ENCODE measurements at places on chromosomes 3 and 15.
A peak's percentile ranks its signal among the peaks of the same experiment; 100 is the strongest.

DNA sequence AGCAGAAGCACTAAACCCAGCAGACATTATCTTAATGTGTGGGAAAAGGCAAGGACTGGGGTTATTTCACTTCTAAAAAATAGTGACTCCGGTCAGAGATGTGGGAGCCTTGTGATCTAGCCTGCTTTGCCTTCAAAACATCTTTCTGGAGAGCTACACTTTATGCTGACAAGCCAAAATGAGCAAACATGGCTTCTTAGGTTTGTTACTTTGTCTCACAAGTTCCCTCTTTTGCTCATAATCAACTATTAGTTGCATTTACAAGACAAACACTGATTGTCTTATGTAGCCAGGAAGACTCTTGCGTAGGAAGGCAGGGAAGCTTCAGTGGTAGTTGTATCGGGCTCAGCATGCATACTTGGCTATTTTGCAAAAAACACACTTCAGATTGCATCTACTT lies 129.2 kb downstream of the NUP210 start:
- DNase-seq, result no peak

DNA sequence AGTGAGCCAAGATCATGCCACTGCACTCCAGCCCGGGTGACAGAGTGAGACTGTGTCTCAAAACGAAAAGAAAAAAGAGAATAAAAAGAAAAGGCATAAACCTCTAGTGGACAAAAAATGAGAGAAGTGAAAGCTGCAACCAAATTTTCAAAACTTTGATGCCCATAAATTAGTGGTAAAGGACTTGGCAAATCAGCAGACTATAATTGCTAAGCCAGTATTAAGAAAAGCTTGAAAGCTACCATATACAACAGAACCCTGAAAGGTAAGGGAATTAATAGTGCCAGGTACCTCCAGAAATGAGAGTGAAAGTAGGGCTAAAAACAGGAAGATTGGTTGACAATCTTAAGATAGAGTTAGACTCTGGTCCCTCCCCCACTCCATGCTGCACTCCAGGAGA lies 32.9 kb upstream of the SLC22A13 start:
- no peak for DNase-seq

GRCh38 chr3:160183345-160184076 lies 41.7 kb upstream of the C3orf80 start:
- DNase-seq, result no peak

GRCh38 chr3:134605556-134605955 lies 45.3 kb downstream of the KY start:
- no peak for DNase-seq

- DNase-seq, result no peak
These were observed 12.2 kb upstream of the SACM1L start for GRCh38 chr3:45677033-45677446.

- peak; percentile 16 for DNase-seq
These were observed 37.4 kb downstream of the WWTR1 start for GRCh38 chr3:149620291-149621020.

GRCh38 chr3:94259291-94259690 lies 196.4 kb downstream of the NSUN3 start:
- DNase-seq, result no peak

GRCh38 chr15:43105077-43105736 lies 631 bp downstream of the UBR1 start:
- peak; percentile 18 for DNase-seq

DNA sequence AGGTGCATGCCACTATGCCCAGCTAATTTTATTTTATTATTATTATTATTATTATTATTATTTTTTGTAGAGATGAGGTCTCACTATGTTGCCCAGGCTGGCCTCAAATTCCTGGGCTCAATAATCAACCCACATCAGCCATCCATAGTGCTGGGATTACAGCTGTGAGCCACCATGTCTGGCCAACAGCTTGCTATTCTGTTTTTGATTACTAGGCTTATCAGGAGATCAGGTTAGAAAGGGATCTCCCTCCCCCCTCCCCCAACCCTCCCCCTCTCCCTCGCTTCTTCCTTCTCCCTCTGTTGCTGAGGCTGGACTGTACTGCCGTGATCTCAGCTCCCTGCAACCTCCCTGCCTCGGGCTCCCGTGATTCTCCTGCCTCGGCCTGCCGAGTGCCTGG lies 8.6 kb downstream of the CLN6 start:
- no peak for DNase-seq

DNA sequence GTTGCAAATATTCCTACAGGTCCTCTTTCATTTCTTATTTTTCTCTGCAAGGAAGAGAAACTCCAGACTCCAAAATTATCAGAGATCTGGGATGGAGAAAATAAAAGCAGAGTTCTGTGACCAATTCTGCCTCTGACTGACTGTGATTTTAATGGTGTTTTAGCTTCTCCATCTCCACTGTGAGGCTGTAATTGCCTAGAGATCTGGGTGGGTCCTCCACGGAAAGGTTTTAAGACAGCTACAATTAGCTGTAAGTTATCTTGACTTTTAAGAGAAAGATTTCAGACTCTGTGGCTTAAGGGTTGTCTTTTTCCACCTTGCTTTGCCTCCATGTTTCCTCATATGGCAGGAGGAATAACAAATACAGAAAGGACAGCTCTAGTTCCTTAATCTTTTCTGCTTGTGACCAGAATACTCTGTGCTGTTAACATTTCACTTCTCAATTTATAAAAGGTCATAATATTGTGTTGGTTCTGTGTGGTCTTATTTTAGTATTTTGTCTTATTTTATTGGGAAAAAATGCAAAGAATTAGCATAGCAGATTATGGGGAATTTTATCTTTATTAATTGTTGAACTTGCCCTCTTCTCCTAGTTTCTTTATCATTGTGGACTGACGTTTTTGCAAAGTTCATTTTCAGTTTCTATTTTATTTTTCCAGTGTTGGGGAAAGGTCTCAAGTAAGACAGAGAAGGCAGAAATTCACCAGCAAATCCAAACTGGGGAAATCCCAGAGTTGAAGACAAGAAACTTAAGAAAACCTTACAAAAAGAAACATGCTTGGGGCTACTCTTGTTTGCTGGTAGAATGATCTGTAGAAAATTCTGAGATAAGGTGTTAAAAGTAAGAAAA lies 157.9 kb downstream of the RAP2B start:
- DNase-seq, result no peak

DNA sequence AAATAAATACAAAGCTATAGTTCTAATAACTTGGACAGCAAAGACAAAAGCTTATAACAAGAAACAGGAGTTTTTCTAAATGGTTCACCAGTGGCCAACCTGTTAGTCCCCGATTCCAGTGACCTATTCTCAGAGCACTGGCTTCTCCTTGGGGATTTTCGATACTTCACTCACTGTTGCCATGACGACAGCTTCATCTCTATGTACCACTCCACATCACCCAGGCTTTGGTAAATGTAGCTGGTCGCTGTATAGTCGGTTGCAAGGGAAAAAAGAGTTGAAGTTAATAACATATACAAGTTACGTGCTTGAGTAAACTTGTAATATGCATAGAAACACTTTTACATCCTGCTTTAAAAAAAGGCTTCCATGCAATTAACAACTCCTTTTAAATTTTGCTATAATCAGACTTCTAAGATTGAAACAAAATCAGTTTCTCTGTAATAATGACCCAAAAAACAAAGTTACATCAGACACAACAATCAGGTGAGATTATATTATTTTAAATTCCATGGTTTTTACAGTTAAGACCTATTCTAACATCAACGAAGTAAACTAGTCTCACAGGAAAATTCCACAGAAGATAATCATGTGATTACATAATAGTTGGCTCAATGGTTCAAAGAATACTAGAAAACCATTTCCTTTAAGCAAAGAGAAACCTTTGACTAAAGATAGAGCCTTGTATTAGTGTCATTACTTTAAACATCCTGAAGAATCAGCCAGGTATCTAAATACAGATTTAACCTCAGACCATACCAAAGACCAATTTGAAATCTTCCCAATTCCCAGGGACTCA lies 2.9 kb downstream of the CCNL1 start:
- no peak for DNase-seq

GRCh38 chr3:57981483-57982087 lies 26.6 kb upstream of the FLNB start:
- DNase-seq, result no peak

- DNase-seq, result no peak
These were observed 13.5 kb upstream of the ZFYVE19 start for GRCh38 chr15:40793216-40793989.

DNA sequence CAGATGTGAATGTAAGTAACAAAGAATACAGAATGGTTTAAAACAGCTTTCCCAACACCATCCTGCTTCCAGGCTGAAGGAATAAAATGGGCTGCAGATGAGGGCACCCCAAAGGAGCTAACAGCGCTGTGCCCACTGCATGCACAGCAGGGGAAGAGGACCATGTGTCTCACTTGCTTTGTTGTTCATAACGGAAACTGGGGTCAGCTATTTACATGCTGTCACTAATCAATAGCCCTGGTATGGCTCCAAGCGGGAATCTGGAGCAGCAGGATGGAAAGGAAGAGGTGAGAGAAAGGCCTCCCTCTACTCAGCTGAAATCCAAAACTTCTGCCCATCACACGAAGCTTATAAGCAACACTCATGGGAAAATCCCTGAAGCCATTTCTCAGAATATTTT lies 67.4 kb downstream of the TBC1D2B start:
- DNase-seq, result no peak

GRCh38 chr15:99180086-99180963 lies 69.1 kb downstream of the TTC23 start:
- DNase-seq, result no peak

GRCh38 chr3:97932387-97932801 lies 39.8 kb downstream of the RIOX2 start:
- DNase-seq, result no peak

DNA sequence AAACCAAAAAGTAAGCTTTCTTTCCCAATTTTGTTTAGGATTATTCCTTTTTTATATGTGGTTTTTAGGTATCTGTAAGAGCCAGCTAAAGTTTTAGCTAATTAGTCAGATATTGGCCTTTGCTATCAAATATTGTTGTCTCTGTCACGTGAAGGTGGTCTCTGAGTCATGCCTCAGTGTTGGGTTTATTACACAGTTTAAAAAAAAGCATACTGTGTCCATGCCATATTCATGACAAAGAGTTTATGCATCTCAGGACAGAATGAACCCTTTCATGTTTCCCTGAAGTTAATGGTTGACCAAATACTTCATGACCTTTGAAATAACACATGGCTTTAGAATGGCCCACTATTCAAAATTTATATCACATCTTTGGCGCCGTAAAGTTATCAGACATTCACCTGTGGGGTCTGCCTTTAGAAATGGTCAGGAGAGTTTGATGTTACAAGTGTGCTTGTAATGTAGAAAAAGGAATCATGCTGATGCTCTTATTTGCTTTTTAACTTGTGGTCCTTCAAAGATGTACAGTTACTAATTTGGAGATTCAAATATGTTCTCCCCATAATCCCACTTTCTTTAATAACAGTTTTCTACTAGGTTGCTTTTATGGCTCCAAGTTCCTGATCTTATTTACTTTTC lies 101.5 kb downstream of the MYRIP start:
- DNase-seq, result no peak

GRCh38 chr3:189664311-189664710 lies 33.1 kb downstream of the TP63 start:
- DNase-seq, result no peak

- no peak for DNase-seq
These were observed 26.4 kb downstream of the FGD5 start for GRCh38 chr3:14845180-14845579.

DNA sequence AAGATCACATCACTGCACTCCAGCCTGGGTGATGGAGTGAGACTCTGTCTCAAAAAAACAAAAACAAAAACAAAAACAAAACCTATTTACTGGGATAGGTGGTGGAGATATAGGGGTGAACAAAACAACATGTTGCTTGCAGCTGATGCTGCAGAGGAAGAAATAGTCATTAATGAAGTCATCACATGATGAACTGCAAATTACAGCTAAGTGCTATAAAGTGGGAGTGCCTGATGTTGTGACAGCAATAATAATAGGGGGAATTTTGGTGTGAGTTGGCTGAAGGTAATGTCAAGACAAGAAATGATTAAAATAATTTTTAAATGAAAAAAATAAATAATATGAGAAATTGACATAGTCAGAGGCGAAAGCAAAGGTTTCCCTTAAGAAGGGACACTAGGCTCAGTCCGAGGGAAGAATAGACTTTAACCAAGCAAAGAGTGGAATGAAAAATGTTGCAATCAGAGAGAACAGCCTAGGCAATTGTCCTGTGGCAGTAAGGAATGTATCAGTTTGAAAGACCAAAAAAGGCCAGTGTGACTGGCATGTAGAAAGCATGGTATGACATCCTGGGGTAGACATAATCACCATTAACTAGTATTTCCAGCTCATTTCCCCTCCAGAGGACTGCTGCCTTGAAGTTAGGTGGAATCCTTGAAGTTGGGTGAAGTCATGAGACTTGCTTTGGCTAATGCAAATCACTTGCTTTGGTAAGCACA lies 14.7 kb upstream of the PIK3CB start:
- no peak for DNase-seq

GRCh38 chr3:62119139-62119538 lies 254.2 kb downstream of the FEZF2 start:
- DNase-seq, result no peak

GRCh38 chr3:113153499-113154107 lies 57.8 kb upstream of the BOC start:
- no peak for DNase-seq

DNA sequence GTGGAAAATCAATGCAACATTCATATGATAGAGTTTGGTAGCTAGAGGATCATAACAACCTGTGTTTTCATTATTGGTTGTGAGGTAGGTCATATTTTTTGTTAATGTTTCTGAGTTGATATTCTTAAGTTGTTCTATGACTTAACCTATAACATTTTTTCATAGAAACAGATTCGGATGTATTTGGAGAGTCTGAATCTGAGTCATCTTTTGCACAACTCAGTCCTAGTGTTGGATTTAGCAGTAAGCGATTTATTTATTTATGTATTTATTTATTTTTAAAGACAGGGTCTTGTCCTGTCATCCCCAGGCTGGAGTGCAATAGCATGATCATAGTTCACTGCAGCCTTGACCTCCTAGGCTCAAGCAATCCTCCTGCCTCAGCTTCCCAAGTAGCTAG lies 292.8 kb upstream of the ZNF717 start:
- DNase-seq, result no peak

- DNase-seq, result no peak
These were observed 7.4 kb upstream of the ZNF774 start for GRCh38 chr15:90344662-90345061.

DNA sequence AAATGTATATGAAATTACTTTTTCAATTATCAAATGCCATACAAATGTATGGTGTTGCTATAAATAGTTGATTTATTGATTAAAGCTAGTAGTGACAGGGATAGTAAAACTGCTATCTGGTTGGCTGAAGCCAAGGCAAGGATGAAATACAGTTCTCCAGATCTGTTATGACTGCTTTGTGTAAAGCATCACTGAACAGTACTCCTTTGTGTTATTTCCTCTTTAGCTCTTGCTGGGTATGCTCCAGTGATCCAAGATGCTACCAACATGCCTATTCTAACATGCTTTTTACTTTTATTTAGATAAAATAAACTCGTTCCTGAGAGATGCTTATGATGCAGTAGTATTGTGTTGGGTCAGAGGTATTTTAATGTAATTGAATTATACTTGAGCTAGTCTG lies 12.4 kb upstream of the UBR1 start:
- no peak for DNase-seq

GRCh38 chr15:78695854-78696253 lies 54.8 kb upstream of the CHRNB4 start:
- no peak for DNase-seq

- no peak for DNase-seq
These were observed 35.7 kb upstream of the BCL6 start for GRCh38 chr3:187781001-187781400.

All from T-helper 2 cell treated with Interferon-gamma antibody and Interleukin-4, amounts not matched to agents 5 μg/mL and 100 μg/mL, for 36 hours (primary cell).